Activated naive CD8-positive, alpha-beta T cell treated with anti-CD3 and anti-CD28 coated beads, Interleukin-2, amount 10 ng/mL, durations not matched to agents 7 days and 5 days (primary cell): ENCODE measurements at places on chromosomes 16 and 17. TPM values are rescaled to one million over a fixed set of nuclear protein-coding genes. Genes with fewer than 3 reads are reported as not detected.

DNA sequence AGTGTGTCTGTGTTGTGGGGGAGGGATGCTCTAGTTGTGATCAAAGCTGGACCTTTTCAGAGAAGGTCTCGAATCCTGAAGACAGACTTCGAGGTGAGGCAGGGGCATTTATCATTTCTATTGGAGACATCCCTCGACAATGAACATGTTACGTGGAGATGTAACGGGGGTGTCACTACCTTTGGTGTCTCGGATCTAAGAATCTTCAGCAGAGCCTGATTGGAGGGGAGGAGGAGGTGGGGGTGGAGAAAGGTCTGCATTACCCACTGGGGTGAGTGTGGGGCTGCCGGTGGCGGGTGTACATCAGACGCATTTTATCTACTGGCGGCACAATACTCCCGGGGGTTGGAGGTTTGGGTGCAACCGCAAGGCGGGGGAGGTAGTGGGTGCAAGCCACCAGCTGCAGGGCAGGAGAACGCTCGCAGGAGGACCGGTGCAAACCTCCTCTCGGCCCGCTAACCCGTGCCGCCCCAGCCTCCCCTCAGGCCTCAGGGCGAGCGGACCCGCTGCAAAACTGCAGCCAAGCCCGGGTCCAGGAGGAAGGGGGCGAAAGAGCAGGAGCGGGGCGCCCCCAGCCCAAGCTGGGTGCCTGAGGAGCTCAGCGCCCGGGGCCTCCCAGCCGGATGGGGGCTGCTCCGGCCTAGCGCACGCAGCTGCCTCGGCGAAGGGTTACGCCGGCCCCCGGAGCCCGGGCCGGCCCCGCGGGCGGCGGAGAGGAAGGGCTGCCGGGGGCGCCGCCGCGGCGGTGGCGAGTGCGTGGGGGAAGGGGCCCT, 735 bp downstream of the ZNF652 start:
- peak; percentile 83 for DNase-seq

The PPL gene
- total RNA-seq, result not detected

- DNase-seq, result no peak
These were observed 1.4 kb upstream of the MYOCD start for GRCh38 chr17:12664252-12664651.

GRCh38 chr16:54055864-54056263, 230.7 kb downstream of the IRX3 start:
- no peak for DNase-seq

DNA sequence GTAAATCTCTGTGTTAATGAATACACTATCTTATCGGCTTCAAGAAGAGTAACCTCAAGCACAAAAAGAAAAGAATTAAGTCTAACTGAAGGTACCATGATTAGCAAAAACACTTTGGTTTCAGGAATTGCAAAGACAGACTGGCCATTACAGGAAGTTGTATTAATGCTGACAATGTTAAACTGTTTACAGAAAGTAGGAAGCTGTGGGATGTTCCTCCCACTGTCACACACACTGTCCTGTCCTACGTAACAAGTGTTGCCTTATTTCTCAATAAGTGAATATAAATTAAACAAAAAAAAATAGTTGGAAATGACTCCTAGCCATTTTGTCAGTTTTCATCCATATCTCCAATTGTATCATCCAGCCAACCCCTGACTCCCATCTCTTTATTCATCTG, 8.6 kb downstream of the GNA13 start:
- DNase-seq, result no peak

GRCh38 chr16:85211271-85211801, 99.1 kb upstream of the CIBAR2 start:
- no peak for DNase-seq

- DNase-seq, result peak; percentile 65
These were observed 715 bp downstream of the TLCD3A start for GRCh38 chr17:732902-733720.
